ENCODE measurements at places on chromosomes 3 and 15.

DNA sequence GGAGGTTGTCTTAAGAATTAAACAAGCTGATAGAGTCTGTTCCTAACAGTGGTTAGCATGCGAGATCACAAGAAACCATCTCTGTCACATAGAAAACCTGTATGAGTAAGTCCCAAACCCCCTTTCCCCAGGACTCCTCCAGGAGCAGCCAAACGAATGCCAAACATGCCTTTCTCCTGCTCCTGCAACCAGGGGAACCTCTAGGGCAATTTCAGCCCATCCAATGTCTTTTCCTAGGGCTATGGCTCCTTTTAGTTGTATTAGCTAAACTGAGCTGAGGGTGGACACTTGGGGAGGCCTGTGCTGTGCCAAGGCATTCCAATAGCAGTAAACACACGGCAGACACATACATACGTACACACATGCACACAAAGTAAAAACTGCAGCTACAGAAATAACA is 36.5 kb upstream of the TIMP4 start:
- DNase-seq: no peak

DNA sequence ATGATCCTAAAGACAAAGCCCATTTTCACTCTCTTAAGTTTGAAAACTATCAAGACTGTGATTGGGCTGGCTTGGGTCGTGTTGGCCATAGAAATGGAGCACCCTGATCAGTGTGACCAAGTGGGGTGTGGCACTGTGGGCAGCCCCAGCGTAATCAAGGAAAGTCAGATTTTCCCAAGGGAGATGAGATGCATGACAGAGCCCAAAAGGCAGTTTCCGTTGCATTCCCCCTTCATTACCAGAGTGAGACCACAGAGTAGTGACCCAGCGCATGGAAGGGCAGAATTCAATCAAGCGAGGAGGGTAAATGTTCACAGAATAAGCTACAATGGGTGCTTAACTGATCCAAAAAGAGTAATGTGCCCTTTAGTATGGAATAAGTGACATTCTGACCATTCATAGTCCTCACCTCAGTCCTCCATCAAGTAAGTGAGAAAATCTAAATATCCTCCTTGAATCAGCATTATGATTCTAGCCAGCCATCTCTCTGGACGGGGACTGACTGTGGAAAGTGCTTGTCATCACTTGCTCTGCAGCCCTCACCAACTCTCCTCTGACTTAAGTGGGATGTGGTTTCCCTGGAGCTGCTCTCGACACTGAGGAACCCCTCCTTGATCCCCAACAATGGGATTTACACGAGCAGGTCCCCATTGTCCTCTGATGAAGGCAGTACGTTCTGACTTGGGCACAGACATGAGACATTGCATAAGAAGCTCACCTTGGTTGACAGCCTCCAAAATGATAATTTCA is 430.5 kb downstream of the OCA2 start:
- no peak for DNase-seq

GRCh38 chr3:12993517-12994356 is 79.5 kb downstream of the IQSEC1 start:
- no peak for DNase-seq

- no peak for DNase-seq
Observed at GRCh38 chr3:21441821-21442220, 309.2 kb downstream of the ZNF385D start.

DNA sequence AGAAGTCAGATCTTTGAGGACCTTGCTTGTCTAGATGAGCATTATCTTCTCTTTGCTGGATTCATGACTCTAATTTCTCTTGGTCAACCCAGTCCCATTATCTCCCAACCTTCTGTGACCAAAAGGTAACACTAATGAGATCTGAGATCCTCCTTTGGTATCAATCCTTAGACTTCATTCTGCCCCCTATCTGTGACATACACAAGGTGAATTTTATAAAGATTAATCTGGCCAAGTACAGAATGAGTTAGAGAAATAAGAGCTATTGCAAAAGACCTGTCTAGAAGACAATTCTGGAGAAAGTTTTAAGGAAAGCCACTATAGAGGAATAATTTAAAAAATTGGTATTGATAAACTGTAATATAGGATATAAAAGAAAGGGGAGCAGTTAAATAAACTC is 113.8 kb upstream of the KCNMB2 start:
- DNase-seq: no peak

DNA sequence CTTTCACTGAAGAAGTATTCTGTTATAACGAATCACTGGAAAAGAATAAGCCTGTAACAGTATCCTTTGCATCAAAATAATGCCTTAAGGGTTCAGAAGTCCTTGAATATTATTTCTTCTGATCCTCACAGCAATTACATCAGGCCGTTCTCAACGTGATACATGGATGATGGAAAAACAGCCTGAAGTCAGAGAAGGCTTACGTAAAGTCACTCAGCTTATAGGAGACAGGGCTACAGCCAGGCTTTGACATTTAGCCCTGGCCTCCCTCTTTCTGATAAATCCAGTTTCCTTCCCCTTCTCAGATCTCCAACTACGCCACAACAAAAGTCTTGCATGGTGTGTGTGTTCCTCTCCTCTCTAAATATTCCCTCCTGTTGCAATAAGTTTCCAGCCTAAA is 131.9 kb downstream of the ANO10 start:
- DNase-seq: no peak

GRCh38 chr3:134013280-134013679 is 16.4 kb downstream of the SLCO2A1 start:
- no peak for DNase-seq

- DNase-seq: no peak
Observed at GRCh38 chr15:47331829-47332393, 385.4 kb upstream of the SEMA6D start.

Data from RWPE2 (cell line).